Breast epithelium (tissue), 4 donors: ENCODE measurements at places on chromosomes 1 and 21. TPM values are rescaled to one million over a fixed set of nuclear protein-coding genes. Genes with fewer than 3 reads are reported as not detected.

DNA sequence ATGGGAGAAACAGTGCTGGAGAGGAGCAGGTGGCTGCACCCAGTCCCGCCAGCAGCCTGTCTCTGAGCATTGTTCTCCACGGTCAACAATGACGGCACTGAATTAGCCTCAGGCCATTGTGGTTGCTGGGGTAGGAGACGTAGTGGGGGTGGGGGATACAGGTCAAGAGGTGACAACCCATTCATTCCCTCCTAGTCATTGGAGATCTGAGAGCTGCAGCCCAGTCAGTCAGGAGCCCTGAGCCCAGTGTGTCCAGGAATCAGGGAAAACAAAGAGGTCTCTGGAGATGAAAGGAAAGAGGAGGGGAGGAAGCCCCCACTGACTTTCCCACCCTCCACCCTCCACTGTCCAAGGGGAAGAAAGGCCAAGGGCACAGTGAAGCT lies 15.3 kb downstream of the SMIM12 start:
- no peak for DNase-seq

DNA sequence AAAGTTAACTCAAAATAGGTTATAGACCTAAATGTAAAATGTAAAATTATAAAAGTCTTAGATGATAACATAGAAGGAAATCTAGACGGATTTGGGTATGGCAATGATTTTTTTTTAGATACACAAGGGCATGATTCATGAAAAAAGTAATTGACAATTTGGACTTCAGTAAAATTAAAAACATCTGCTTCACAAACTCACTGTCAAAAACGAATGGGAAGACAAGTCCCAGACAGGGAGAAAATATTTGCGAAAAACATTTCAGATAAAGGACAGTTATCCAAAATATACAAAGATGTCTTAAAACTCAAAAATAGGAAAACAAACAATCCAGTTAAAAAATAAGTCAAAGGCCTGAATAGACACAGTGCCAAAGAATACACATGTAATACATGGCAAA lies 9.7 kb upstream of the PTGS2 start:
- no peak for DNase-seq

DNA sequence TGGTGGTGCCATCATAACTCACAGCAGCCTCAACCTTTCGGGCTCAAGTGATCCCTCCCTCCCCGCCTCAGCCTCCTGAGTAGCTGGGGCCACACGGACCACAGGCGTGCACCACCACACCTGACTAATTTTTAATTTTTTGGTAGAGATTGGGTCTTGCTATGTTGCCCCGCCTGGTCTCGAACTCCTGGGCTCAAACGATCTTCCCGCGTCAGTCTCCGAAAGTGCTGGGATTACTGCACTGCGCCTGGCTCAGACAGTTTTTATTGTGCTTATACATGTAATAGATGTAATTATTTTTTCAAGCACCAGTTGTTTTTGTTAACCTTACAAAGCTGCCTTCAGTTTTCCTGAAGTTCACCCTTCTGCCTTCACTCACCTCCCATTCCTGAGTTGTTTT lies 38.0 kb upstream of the HMGN1 start:
- no peak for DNase-seq

DNA sequence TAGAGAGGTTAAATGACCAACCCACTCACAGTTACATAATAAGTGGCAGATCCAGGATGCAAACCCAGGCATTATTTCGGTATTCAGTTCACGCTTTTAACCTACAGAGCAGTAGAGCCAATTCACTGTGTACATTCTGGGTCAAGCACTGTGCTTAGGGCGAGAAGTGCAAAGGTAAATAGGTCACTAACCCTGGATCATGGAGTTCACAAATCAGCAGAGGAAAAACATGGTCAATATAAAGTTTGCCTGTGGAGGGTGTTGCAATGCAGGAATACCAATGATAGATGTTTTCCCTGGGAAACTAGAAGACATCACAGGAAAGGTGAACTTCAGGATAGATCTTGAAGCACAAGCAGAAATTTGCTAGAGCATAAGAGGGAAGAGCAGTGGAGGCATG lies 253.4 kb upstream of the NFIA start:
- no peak for DNase-seq

DNA sequence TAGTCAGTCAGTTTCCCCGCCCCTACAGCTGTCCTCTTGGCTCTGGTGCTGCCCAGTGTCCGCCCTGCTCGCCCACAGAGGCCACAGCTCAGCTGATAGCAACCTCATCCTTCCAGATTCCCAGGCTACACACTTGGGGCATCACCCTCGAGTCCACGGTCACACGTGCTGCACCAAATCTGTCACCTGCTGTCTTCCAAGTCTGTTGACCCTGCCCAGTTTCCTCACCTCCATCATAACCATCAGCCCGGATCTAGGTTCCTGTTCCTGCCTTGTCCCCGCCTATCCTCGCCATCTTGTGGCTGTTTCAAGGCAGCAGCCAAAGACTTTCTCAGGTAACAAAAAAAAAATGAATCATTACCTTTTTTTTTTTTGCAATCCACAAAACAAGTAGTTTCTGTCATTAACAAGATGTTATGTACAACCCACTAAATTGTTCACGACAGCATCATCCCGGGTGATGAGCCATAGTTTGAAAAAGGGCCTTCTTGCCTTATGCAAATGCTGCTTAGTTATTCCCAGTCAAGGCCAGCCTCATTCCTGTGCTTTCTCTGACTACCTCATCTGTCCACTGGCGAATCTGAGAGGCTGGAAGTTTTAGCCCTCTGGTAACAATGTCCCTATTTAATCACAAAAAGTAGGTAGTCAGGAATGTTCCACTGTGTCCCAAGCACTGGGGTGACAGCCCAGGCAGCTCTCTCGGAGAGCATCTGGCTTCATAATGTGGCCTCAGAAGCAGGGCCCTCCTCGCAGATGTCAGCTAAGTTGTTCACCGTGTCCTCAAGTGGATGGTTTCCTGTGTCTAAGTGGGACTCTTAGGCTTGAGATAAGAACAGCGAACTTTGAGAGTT lies 4.9 kb upstream of the MIIP start:
- DNase-seq = no peak

- no peak for DNase-seq
These were observed 28.2 kb downstream of the RUNX1 start for GRCh38 chr21:35020902-35021301.

DNA sequence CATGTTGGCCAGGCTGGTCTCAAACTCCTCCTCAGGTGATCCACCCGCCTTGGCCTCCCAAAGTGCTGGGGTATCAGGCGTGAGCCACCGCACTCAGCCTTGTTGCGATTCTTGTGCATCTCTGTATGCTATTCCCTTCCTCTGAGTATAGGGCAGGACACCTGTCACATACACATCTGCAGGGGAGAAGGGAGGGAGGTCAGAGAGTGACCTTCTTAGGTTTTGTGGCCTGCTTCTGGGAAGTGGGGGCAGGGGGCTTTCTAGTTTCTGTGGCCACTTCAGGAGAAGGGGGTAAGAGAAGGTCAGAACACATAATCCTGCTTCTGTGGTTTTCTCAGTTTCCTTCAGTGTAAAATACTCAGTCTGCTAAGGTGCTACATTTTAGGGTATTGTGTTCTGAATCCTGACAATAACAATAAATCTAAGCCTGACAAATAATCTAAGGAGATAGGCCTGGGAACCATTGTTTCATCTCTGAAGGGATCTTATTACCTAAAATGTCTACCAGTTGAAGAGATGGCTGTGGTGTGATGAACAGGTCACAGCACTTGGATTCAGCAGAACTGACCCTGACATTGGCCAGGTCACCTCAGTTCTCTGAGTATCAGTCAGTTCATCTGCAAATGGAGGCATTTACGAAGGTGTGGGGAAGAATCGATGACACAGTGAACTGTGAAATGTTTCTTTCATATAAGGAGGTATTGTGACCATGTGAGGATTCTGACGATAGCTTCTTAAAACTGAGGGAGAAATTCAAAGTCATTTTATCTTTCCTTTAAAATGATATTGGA lies 212.6 kb upstream of the L1TD1 start:
- no peak for DNase-seq

DNA sequence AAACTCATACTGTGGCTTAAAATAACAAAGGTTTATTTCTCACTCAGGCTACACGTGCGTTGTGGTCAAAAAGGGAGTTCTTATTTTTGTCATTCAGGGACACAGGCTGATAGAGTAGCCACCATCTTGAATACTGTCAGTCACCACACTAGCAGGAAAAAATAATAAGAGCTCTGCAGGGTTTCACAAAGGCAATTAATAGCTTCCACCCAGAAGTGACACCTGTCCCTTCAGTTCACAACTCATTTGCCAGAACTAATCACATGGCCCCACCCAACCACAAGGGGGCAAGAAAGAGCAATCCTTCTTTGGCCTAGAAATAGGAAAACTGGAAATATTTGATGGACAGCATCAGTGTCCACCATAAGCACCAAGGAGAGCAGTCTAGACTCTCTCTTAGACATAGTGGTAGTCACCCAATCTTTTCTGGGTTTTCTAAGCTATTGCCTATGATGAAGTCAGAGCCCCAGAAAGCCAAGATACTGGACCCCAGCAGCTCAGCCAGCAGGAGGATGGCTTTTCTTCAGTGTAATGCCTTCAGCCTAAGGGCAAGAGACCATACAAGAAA lies 8.2 kb downstream of the HAPLN2 start:
- DNase-seq = no peak

DNA sequence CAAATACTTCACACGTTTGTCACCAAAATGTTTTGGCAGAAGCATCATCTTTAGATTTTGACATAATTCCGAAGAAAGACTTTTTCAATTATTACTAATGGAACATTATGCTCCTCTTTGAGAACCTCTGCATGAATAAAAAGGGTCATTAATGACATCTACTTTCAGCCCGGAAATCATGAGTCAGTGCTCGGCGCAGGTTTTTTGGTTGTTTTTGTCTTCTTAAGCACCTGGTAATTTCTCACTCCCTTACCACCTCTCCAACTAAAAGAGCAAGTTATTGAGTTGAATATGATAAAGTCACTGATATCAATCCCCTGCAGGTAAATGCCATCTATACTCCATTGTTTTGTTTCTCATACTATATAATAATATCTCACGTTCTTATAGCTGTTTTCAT lies 113.0 kb upstream of the PBX1 start:
- DNase-seq = no peak

- DNase-seq = peak; percentile 2
These were observed 186.1 kb downstream of the MATN1 start for GRCh38 chr1:30537279-30537678.

- no peak for DNase-seq
These were observed 8.6 kb upstream of the RASSF5 start for GRCh38 chr1:206498685-206499084.

DNA sequence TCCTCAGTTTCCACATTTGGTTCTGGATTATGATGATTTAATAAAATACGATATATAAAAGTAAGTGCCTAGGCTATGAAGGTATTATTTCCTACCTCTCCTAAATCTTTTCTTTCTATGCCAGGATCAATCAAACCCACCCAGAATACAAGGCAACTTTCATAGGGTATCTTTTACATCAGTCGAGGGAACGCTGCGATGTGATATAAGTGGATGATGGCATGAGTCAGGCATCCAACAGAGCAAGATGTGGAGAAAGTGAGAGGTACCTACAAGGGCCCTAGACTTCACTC lies 781 bp downstream of the TTLL7 start:
- no peak for DNase-seq

GRCh38 chr21:37095821-37096220 lies 22.8 kb downstream of the TTC3 start:
- no peak for DNase-seq

GRCh38 chr1:43184995-43185394 lies 12.9 kb downstream of the CFAP57 start:
- no peak for DNase-seq

GRCh38 chr1:41618871-41619270 lies 134.4 kb upstream of the EDN2 start:
- no peak for DNase-seq

- DNase-seq = no peak
These were observed 383.5 kb upstream of the B3GALT2 start for GRCh38 chr1:193569983-193570269.

DNA sequence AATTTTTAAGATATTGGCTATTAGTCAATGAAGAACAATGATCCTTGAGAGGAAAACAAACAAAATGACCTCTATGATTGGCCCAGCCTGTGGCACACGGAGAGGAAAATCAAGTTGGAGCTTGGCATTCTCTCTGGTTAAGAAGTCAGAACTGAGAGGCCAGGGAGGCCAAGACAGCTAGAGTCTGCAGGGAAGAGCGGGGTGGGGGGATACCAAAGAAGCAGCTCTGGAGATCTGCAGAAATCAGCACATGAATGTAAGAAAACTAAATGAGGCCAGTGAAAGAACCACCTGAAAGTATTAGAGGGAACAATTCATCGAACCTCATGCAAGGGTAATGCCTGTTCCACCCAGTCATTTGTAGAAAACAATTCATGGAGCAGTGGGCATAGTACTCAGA lies 23.8 kb upstream of the C1orf115 start:
- DNase-seq = no peak

DNA sequence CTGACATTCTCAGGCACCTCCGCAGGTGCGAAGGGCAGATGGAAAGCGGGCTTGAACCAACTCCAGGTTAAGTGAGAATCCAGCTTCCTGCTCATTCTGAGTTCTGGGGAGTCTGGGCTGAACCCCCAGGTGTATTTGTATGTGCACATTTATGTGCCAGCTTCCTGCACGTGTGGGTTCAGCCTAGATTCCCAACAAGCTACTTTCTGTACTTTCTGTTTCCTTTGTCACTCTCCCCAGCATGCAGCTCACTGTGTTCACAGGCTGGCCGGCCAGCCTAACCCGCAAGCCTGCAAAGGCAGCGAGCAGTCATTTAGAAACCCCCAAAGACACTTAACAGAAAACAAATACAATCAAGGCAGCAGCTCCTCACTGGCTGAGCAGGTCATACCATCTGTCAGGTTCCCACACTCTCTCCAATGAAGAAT lies 1.3 kb upstream of the IL19 start:
- DNase-seq = no peak

- DNase-seq = peak; percentile 72
These were observed 8.3 kb downstream of the TRNP1 start for GRCh38 chr1:27001570-27002360.

DNA sequence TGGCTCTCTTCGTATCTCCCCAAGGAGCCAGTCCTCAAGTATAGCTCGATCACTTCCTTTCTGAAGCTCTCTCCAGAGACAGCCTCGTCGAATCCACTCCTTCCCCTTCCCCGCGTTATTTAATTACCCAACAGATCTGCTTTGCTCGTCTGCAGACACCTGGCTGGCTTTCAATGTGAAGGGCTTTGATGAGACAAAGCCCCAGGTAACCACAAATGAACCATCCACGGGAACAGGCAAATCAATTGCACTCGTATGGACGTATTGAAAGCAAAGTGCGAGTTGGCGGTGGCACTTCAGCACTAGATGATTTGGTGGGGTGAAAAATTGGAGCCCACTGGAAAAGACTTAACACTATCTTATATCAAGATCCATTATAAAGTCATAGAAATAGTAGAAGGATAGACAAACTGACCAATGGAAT lies 364 bp upstream of the BCAR3 start:
- no peak for DNase-seq

GRCh38 chr21:31538816-31539215 lies 120.7 kb upstream of the SOD1 start:
- no peak for DNase-seq

Gene MTARC2
- 18.4 TPM for total RNA-seq

Gene GNG4
- total RNA-seq = 2.9 TPM

Gene GJA4
- total RNA-seq = 18.9 TPM

Gene NTRK1
- total RNA-seq = 4.9 TPM

Gene LIN28A
- not detected for total RNA-seq

Gene CYP4Z1
- total RNA-seq = 19.2 TPM

Gene HSD11B1
- 7.5 TPM for total RNA-seq

Gene ARHGEF10L
- total RNA-seq = 36.7 TPM

Gene CHODL
- total RNA-seq = 0.32 TPM

Gene CDKN2C
- total RNA-seq = 31.1 TPM

Gene FMO2
- 132 TPM for total RNA-seq

Gene IGSF9
- not detected for total RNA-seq

Gene FCRL2
- under 0.01 TPM for total RNA-seq
